ENCODE measurements at places on chromosomes 16 and 17.
A peak's percentile ranks its signal among the peaks of the same experiment; 100 is the strongest.

- no peak for DNase-seq
Measured at GRCh38 chr16:75198135-75198600, 8.8 kb downstream of the CTRB2 start.

DNA sequence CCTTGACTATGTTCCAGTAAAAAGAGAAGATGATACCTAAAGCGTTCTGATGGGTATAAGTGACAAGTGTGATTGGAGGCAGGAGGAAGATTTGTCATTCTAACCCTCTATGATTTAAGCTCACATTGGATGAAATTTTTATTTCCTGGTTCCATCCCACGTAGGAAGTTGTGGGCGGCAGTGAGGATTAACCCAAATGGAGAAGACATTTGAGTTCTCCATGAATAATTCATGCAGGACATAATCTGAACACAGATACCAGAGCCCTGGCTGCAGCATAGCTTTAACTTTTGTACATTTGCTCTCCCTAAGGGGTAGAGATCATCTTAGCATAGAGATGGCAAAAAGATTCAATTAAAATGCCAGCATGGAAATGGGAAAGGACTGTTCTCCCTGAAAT, 146.3 kb downstream of the SLC39A11 start:
- DNase-seq: no peak

GRCh38 chr16:89860747-89861304, 12.6 kb upstream of the TCF25 start:
- DNase-seq: no peak

- no peak for DNase-seq
Measured at GRCh38 chr17:66326476-66327047, 24.1 kb downstream of the PRKCA start.

- no peak for DNase-seq
Measured at GRCh38 chr17:68603656-68604055, 2.5 kb upstream of the FAM20A start.

DNA sequence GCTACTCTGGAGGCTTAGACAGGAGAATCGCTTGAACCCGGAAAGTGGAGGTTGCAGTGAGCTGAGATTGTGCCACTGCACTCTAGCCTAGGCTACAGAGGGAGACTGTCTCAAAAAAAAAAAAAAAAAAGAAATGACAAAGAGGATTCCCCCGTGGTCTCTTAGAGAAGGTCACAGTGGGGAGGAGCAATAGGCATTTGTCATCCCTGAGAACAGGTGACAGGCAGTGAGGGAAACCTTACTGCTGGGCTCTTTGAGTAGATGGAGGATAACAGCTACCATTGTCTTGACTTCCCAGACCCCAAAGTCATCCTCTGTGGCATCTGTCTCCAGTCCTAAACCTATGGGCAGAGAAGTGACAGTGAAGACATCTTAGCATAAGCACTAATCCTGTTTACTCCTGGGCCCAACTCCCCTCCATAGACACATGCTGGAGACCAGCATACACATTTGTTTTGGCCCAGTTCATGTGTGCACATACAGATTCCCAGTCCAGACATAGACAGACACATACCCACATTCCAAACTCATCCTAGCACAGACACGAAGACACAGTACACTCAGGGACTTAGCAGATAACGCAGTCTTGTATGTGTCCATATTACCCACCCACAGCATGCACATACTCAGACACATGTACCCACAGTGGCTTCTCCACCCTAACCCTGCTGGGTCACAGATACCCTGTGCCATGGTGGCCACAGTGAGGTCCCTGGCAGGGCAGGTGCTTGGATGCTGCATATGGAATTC, 2.7 kb downstream of the ESRP2 start:
- no peak for DNase-seq

GRCh38 chr16:13168091-13168572, 266.7 kb downstream of the SHISA9 start:
- DNase-seq: peak; percentile 8

- DNase-seq: peak; percentile 64
Measured at GRCh38 chr17:34760931-34761495, 181.6 kb downstream of the TMEM132E start.

GRCh38 chr17:3891626-3892094, 1.2 kb downstream of the CAMKK1 start:
- DNase-seq: no peak

GRCh38 chr17:75767881-75768280, 2.9 kb upstream of the GALK1 start:
- no peak for DNase-seq

DNA sequence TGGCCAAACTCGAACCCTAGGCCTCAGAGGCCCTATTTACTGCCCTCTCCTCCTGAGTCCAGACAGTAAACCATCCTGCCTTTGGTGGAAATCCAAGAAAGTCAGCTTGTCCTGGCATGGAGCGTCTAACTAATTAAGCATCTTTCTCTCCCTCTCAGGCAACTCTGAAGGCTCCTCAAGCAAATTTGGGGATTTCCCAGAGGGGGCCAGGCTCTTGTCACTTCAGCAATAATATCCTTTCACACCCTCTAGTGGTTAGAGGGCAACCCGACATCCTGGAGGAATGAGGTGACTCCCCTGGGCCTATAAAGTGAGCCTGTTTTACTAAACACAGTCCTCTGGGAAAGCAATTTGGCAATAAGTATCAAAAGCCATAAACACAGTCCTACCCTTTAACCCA, 60.4 kb downstream of the NOG start:
- no peak for DNase-seq

DNA sequence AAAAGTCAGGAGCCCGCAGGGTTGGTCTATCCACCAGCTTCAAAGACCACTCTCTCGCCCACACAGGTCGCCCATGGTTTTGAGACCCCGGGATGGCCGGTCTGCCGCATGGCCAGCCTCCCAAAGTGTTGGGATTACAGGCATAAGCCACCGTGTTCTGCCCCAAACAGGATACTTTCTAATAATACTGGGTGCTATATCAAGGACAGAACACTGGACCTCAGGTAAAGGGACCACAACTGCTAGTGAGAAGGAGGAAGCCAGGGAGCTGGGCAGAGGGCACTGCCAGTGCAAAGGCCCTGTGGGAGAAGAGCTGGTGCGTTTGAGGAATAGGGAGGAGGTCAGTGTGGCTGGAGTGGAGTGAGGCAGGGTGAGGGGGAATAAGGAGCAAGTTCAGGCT, 34.1 kb downstream of the IL21R start:
- DNase-seq: no peak

DNA sequence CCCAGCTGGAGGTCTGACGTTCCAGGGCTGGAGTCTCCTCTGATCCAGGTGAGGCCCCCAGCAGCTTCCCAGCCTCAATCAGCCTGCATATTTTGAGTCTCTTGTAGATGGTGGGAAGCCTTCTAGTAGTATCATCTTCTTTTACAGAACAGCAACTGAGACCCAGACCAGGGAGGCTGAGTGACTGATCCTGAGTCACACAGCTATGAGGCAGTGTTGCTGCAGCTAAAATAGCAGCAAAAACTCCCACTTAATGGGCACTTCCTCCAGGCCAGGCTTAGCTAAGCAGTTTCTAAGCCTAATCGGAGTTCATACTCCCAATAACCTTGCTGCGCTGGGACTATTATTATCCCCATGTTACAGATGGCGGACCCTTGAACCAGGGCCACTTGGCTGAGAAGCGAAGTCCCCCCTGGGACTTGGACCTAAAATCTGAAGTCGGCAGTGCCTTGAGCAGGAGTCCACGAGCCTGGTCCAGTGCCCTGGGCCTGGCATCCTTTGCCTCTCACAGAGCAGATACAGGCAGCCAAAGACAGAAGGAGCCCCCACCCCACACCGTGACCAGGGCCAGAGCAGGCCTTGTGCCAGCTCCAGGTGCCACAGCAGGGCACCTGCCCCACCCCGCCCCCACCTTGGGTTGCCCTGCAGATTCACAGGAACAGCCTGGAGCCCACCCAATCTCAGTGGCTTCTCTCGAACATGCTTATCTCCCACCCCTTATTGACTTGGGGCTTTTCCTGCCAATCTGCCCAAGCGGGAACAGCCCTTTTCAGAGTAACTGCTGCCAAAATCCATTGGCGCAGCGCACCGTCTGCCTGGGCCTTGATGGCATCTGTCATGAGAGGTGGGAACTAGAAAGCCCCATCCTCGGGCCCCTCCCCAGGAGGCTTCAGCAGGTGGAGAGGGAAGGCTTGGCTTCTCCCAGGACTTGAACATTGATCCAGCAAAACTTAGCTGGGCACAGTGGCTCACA, 65.1 kb downstream of the SOCS1 start:
- no peak for DNase-seq

DNA sequence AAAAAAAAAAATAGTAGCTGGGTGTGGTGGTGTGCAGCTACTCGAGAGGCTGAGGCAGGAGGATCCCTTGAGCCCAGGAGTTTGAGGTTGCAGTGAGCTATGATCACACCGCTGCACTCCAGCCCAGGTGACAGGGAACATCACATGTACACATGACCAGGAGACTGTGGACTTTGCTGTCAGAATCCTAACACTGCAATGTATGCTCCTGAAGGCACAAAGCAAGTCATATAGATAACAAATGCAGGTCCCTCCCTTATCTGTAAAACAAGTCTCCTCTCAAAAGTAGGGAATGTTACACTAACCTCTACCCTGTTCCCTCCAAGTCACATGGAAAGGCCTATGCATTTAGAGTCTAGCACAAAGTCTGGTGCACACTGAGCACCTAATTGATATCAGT, 48.5 kb downstream of the ARHGAP17 start:
- no peak for DNase-seq

DNA sequence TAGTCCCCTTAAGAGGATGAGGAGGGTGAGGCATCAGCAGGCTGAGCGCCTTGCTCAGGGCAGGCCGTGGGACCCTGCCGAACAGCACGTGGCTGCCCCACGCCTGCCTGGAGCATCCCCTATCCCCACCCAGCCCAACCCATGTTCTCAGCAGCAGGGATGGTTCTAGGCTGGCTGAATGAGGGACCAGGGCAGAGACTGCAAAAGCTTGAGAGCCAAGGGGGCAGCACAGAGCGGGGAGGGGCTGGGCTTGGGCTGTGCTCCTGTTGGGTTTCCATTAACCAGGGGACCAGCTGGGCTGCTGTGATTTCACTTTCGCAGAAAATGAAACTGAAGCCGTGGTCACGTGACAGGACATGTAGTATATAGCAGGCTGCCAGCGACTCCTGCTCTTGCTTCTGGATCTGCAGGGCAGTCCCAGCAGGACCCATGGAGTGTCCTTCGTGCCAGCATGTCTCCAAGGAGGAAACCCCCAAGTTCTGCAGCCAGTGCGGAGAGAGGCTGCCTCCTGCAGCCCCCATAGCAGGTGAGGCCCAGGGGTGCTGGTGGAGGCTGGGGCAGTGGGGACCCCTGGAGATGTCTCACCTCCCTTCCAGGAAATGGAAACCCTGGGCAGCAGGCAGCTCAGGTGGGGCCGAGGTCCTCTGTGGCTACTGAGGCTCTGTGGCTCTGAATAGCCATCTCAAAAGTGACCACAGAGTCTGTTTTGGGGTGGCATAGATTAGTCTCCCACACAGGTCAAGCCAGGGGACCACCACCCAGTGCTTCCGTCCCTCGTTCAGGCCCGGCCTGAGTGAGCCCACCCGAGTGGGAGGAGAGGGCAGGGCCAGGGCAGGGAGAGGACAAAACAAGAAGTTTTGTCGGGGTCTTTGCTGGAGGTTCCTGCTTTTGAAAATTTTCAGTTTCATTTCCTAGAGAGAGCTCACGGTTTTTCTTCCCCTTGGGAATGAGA, 2.9 kb downstream of the RNF213 start:
- DNase-seq: no peak

DNA sequence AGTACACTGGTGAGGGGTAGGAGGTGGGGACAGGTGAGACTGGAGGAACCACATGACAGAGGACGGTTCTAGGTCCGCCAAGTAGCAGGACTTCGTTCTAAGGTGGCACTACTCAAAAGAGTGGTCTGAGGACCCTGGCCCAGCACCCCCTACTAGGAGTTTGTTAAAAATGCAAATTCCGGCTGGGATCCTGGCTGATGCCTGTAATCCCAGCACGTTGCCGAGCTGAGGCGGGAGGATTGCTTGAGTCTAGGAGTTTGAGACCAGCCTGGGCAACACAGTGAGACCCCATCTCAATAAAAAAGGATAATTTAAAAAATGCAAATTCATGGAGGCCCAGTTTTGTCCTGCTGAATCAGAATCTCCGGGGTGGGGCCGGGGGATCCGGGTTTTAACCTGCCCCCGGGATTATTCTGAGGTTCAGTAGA, 59.1 kb downstream of the WSB1 start:
- no peak for DNase-seq

GRCh38 chr17:43784628-43785101, 4.4 kb downstream of the CFAP97D1 start:
- no peak for DNase-seq

DNA sequence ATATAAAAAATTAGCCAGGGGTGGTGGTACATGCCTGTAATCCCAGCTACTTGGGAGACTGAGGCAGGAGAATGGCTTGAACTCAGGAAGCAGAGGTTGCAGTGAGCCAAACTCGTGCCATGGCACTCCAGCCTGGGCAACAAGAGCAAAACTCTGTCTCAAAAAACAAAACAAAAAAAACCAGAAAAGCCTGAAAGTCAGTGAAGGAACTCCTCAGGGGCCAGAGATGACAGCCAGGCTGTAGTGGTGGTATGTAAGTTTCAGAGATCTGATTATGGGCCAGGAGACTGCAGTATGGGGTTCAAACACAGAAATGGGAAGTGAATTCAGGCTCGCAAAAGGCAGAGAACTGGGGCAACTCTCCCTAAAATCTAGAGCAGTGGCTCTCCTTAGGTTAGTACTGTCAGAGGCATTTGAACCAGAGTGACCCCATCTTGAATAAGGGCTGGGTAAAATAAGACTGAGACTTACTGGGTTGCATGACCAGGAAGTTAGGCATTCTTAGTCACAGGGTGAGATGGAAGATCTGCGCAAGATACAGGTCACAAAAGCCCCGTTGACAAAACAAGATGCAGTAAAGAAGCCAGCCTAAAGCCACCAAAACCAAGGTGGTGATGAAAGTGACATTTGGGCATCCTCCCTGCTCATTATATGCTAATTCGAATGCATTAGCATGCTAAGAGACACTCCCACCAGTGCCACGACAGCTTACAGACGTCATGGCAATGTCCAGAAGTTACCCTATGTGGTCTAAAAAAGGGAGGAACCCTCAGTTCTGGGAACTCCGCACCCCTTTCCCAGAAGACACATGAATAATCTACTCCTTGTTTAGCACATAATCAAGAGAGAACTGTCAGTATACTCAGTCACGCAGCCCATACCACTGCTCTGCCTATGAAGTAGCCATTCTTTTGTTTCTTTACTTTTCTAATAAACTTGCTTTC, 120.2 kb upstream of the XYLT1 start:
- DNase-seq: no peak

- DNase-seq: no peak
Measured at GRCh38 chr16:88489163-88489741, 36.2 kb downstream of the ZFPM1 start.

- DNase-seq: no peak
Measured at GRCh38 chr17:70691150-70691549, 521.8 kb downstream of the KCNJ2 start.

GRCh38 chr17:74466828-74467184, 372 bp downstream of the CD300A start:
- DNase-seq: no peak

GRCh38 chr16:55563797-55564196, 2.7 kb upstream of the CAPNS2 start:
- no peak for DNase-seq

GRCh38 chr17:233473-233941, 52.1 kb upstream of the DOC2B start:
- no peak for DNase-seq

GRCh38 chr16:11727796-11728543, 14.7 kb downstream of the TXNDC11 start:
- no peak for DNase-seq

- no peak for DNase-seq
Measured at GRCh38 chr16:78931678-78932077, 668.9 kb downstream of the MAF start.

GRCh38 chr16:71867939-71868338, 16.0 kb downstream of the ZNF821 start:
- no peak for DNase-seq

- DNase-seq: no peak
Measured at GRCh38 chr17:27360507-27360906, 66.6 kb downstream of the WSB1 start.
